ENCODE measurements at places on chromosomes 5 and 9. TPM values are rescaled to one million over a fixed set of nuclear protein-coding genes. Genes with fewer than 3 reads are reported as not detected.

The CEP120 gene
- 7.9 TPM for total RNA-seq

The TIMD4 gene
- not detected for total RNA-seq

The CYSRT1 gene
- 0.17 TPM for total RNA-seq

The LMBRD2 gene
- total RNA-seq, result 11.3 TPM
